ENCODE measurements at places on chromosomes 7 and 10.

- DNase-seq = no peak
These were observed 71.3 kb downstream of the KCND2 start for GRCh38 chr7:120344276-120344675.

DNA sequence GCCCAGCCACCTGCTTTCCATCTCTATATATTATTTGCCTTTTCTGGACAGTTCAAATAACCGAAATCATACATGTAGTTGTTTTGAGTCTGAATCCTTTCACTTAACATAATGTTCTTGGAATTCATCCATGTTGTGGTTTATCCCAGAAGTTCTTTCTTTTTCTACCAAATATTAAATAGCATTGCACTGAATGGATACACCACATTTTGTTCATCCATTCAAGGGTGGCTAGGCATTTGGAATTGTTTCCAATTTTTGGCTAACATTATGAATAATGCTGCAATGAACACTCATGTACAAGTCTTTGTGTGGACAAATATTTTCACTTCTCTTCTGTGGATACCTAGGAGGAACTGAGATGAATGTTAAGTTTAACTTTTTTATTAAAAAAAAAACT lies 18.0 kb downstream of the DNAJC1 start:
- DNase-seq = no peak

DNA sequence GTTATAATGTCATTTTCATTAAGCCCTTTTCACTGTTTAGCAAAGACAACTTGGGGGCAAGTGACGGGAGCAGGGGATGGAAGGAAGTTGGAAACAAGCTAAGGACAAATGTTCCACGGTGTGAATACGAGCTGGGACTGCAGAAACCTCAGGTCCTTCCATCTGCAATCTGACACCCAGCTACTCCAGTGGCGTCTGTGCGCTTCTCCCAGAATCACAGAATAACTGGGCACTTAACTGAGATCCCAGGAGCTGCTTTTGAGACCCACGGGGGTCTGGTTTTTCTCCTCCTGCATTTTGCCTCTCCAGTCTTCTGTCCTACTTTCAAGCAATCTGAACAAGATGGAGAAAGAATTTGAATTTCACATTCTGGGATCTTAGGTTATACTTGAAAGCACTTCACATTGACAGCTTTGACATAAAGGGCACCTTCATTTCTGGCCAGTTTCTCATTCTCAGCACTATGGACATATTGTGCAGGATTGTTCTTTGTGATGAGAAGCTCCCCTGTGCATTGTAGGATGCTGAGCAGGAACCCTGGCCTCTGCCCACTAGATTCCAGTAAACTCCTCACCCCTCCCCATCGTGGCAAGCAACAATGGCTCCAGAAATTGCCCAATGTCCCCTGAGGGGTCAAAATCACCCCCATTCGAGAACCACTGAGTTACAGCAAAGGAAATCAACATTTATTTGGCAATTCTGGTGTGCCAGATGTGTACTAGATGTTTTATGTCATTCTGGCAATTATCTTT lies 194.1 kb downstream of the CACNB2 start:
- DNase-seq = no peak

GRCh38 chr7:136657482-136657921 lies 210.9 kb upstream of the CHRM2 start:
- DNase-seq = no peak

DNA sequence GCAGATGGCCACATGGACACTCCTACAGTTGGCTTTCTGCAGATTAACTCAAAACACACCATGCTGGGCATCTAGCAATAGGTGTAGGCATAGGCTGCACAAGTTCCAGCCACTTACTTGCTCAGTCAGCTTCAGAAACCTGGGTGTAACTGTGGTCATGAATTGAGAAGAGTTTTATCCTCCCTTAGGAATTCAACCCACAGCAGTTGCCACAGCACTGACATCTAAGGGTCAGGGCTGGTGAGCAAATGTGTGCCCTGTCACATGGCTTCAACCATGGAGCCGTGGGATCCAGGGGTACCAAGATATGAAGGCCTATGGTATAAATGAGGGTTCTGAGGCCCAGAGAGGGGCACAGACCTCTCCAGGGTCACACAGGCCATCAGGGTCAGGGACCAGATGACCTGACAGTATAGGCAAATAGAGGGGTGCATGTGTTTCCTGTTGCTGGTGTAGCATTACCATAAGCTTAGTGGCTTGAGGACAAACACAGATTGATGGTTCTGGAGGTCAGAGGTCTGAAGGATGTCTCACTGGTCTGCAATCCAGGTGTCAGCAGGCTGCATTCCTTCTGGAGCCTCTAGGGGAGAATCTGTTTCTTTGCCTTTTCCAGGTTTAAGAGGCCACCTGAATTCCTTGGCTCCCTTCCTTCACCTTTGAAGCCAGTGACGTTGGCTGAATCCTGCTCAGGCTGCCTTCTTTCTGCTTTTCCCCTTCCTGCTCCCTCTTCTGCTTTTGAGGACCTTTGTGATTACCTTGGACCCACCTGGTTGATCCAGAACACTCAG lies 24.1 kb downstream of the MINDY4 start:
- DNase-seq = peak; percentile 3

- DNase-seq = no peak
These were observed 73.7 kb downstream of the EVX1 start for GRCh38 chr7:27316311-27316710.

All from HCT116 (cell line).